Upper lobe of left lung (tissue), 6 donors: ENCODE measurements at places on chromosomes 16 and 17.

GRCh38 chr17:72056727-72057290 is 64.0 kb upstream of the SOX9 start:
- DNase-seq: no peak

DNA sequence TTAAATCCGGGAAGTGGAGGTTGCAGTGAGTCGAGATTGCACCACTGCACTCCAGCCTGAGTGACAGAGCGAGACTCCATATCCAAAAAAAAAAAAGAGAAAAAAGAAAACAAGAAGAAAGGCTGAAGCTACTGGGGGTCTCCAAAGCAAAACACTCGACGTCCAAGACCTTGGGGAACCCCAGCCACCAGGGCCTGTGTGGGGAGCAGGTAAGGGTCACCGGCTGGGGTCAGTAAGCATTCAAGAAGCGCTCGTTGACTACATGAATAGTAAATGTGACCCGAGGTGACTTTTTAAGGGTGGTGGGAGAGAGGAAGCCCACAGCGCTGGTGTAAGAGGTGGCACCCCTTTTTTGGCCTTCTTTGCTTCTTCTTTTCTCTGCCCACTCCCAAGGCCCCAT is 49.5 kb downstream of the PECAM1 start:
- DNase-seq: no peak

DNA sequence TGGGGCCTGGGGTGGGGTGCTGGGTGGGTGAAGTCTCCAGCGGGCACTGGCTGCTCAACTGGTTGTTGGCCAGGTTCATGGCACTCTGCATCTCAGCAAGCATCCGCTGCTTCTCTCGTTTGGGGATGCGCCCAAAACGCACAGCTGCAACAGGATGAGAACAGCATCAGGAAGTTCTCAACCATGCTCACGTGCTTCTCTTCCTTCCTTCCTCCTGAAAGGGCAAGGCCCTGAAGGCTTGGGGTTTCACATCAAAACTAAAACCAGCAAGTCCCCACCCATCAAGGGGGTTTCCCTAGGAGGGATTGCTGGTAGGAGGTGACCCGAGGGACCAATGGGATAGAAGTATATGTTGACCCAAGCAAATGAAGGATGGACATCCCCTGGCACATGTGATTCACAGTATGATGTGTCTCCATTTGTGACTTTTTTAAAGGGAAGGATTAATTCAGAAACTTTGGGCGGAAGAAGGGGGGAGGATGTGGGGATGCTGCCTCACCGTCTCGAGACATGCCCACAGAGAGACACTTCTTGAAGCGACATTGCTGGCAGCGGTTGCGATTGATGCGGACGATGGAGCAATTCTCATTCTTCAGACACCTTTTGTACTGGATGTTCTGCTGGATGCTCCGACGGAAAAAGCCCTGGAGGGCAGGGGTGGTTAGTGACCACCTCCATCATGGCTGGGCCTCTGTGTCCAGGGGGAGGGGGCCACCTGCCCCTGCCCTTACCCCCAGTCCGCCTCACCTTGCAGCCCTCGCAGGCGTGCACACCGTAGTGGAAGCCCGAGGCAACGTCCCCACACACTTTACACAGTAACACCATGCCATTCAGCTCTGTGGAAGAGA is 4.2 kb downstream of the NR1D1 start:
- DNase-seq: peak; percentile 80

GRCh38 chr17:76122431-76123190 is 18.4 kb downstream of the FOXJ1 start:
- no peak for DNase-seq

DNA sequence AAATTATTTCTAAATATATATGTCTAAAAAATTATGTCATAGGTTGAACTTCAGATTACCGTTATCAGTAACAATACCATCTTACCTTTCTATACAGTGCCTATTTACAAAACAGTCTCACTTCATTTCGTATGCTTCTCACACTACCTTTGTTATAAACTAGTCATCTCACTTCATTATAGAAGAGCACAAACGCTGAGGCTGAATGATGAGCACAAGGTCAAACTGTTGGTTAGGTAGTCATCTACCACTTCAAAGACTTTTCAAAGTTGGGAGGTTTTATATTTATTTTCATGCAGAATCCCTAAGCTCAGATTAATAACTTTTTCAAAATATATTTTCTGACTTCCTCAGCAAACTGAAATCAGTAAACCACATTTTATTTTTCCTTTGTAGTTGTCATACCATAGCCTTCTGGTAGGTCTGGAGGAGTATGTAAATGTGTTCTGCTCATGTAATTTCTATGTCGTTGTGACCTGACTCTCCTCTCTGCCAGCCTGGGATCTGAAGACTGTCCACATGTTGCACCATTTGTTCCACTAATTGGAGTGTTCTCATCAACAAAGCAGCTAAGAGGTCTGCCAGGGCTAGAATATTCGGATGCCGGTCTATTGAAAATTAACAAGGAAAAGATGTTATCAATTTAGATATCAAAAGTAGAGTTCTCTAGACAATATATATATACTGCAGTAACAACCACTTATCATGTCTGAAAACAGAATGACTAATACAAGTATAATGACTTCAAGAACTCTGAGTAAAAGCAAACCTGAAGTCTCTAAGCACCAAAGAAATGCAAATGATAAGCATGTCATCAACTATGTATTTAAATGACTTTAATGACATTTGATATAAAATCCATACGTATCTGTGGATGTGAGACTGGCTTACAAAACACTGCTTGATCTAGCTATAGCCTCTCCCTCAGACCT is 73.9 kb downstream of the CEP95 start:
- DNase-seq: no peak

DNA sequence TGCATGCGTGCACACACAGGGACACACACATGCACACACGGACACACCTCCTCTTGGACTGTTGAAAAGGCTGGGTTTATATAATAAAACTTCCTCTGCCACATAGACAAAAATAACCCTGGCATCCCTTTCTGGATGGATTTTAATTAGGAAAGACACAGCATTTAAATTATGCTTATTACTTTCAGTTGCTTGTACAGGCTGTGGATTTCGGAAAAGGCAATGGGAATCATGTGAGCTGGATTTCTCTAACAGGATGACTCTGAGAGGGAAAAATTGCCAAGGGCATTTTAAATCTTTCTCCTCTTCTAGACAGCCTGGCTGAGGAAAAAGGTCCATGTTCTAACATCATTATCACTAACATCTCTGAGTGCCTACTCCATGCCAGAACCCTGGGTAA is 75.9 kb downstream of the HLF start:
- no peak for DNase-seq

- no peak for DNase-seq
Measured at GRCh38 chr16:4275861-4276260, 3.0 kb upstream of the TFAP4 start.

DNA sequence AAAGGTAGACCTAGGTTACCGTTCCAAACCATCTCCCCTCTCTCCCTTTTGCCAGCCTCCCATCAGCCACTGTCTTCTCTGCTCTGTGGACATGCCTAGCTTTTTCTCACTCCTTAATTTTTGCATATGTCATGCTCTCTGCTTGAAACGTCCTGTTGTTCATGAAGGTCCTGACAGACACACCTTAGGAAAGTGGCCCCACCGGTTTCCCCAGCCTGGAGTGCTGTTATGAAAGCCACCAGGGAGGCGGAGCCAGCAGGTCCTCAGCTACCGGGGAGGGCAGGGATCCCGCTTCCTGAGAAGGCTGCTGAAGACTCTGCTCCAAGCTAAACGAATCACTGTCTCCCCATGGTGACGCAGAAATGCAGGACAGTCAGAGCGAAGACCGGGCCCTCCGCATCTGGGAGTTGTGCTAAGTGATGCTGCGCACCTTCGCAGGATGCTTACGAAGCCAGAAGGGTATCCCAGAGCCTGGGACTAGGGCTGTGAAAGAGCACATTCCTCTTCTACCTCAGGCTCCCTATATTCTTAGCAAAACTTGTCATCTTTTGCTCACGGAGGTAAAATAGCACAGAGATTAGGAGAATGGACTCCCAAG is 2.3 kb upstream of the SLC16A11 start:
- DNase-seq: no peak
